Motor neuron (in vitro differentiated cells): ENCODE measurements at places on chromosomes 12 and 14. TPM values are rescaled to one million over a fixed set of nuclear protein-coding genes. Genes with fewer than 3 reads are reported as not detected.
A peak's percentile ranks its signal among the peaks of the same experiment; 100 is the strongest.

DNA sequence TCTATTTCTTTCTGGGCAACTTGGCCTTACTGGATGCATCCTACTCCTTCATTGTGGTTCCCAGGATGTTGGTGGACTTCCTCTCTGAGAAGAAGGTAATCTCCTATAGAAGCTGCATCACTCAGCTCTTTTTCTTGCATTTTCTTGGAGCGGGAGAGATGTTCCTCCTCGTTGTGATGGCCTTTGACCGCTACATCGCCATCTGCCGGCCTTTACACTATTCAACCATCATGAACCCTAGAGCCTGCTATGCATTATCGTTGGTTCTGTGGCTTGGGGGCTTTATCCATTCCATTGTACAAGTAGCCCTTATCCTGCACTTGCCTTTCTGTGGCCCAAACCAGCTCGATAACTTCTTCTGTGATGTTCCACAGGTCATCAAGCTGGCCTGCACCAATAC lies 5.3 kb downstream of the OR4N5 start:
- ATAC-seq = no peak

GRCh38 chr12:5203274-5203673 lies 159.6 kb downstream of the KCNA5 start:
- no peak for ATAC-seq

GRCh38 chr12:57236925-57237595 lies 7.5 kb downstream of the SHMT2 start:
- no peak for ATAC-seq

- no peak for ATAC-seq
Measured at GRCh38 chr12:19191563-19191962, 62.0 kb downstream of the PLEKHA5 start.

GRCh38 chr14:78617735-78618134 lies 447.6 kb downstream of the NRXN3 start:
- ATAC-seq = no peak

Gene PRB2
- total RNA-seq = not detected in 2 replicates

Gene AMN
- 0.23 and 0.73 TPM in 2 replicates for total RNA-seq

DNA sequence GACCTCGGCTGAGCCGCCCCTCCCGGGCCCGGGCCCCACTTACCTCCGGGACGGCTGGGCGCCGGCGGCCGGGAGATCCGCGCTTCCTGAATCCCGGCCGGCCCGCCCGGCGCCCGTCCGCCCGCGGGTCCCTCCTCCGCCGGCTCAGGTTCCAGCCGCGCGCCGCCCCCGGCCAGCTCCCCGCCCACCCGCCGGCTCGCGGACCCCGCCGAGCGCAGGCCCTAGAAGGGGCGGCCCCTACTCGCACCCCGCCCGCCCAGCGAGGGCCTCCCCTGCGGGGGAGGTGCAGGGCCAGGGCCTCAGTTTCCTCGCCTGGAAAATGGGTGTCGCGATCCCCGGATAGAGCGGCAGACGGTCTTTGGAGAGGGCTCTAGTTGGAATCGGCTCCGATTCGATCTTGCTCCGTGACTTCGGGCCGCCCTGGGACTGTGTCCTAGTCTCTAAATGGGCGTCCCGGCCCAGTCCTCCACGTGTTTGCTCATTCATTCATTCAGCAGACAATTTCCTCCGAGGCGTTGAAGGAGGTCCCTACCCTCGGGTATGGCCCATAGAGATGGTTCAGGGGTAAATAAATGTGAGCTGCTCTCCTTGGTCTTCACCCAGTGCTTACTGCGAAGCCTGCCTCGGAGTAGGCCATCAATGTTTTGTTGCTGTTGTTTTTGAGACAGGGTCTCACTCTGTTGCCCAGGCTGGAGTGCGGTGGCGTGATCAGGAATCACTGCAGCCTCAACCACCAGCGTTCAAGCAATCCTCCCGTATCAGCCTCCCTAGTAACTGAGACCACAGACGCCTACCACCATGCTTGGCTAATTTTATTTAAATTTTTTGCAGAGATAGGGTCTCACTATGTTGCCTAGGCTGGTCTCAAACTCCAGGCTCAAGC lies at the start of gene TRPV4:
TRPV4 (minus strand) TSS at position 92 of the 883 bp plus-strand sequence. CDS start 18,602 bp downstream, outside the sequence.
- no peak for ATAC-seq

DNA sequence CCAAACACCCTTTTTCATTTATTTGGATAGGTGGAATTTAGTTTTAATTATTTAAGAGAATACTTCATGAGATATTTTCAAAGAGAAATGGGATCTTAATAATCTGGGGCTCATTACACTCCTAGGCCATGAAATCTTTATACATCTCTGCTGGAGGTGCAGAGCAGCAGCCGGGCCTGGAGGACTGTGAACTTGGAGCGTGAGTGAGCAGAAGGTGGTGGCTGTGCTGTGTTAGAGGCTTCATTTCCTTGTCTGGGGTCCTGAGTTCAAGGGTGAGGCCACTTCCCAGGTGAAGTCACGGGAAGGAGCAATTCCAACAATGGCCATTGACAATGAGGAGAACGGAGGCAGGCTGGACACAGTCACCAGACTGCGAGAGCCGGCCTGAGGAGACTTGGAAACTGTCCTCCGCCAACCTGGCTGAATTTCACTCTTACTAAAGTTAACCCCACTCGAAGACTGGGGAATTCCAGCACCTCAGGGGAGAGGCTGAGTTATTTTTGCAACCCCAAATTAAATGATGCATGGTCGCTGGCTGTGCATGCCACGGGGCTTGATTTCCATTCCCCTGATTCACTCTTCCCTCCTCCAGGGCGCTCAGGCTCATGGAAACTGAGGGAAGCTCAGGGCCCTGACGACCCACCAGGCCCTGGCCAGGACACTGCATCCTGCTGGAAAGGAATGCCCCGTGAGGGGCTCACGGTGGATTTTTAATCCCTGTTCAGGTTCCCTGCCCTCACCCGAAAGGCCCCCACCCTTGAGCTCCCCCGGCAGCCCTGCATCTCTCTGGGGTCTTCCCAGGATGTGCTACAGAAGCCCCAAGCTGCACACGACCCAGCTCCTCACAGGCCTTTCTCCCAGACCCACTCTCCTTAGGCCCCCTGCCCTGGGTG lies 22.6 kb upstream of the TRAF3 start:
- ATAC-seq = no peak

Gene GLS2
- total RNA-seq = 1.8 and 2.1 TPM in 2 replicates

Gene TCL1B
- 0.23 TPM in 1 of 2 replicates, not detected in the other for total RNA-seq

DNA sequence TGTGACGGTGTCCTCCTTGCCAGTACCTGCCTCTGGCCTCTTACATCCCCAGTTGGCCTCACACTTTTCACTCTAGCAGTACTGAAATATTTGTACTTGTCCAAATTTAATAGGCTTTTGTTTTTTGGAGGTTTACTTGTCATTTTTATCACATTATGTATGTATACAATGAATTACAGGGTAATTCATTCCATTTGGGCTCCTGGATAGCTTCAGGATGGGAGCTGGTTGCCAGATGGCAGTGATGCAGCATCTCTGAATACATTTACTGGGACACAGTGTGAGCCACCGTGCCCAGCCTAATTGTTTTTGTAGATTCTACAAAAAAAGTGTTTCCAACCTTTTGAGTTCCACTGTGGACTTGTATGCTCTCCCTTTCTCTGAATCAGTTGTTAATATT lies 13.4 kb downstream of the CCDC77 start:
- ATAC-seq = peak; percentile 45

- peak; percentile 53 for ATAC-seq
Measured at GRCh38 chr12:46402451-46402850, 29.9 kb upstream of the SLC38A2 start.

DNA sequence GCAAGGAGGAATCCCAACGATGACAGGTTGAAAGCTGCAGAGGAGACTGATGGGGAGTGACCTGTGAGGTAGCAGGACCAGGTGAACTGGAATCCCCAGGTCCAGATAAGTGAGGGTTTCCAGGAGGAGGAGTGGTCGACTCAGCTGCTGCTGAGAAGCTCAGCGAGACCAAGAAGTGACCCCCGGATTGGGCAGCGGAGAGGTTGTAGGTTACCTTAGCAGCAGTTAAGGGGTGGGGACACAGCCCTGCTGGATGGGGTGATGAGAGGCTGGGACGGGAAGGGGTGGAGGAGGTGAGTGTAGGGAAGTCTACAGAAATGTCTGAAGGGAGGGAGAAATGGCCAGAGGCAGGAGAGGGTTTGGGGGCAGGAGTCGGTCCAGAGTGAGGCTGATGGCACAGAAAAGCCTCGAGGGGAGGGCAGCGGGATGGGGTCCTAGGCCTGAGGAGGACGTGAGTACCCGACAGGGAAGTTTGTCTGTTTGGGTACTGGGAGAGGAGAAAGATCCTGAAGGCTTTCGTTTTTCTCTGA lies 2.6 kb upstream of the RCOR1 start:
- ATAC-seq = no peak

DNA sequence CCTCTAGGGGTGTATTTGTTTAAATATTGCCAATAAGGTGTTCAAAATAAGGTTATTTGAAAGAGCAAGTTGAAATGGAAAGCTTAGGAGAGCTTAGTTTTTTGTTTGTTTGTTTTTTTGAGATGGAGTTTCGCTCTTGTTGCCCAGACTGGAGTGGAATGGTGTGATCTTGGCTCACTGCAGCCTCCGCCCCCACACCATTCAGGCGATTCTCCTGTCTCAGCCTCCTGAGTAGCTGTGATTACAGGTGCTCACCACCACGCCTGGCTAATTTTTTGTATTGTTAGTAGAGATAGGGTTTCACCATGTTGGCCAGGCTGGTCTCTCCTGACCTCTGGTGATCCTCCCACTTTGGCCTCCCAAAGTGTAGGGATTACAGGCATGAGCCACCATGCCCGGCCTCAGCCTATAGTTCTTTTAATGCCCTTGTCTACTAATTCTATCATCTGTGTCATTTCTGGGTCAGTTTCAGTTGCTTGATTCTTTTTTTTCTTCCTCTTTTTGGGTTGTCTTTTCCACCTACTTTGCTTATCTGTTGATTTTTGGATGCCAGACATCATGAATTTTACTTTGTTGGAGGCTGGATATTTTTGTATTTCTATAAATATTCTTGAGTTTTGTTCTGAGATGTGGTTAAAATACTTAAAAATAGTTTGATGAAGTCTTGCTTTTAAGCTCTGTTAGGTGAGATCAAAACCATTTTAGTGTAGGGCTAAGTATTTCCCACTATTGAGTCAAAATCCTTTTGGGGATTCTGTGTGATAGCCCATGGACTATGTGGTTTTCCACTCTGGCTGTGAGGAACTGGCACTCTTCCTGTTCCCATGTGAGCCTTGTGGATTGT lies 18.7 kb downstream of the RCOR1 start:
- no peak for ATAC-seq

GRCh38 chr12:102438047-102438826 lies 42.1 kb downstream of the IGF1 start:
- peak; percentile 57 for ATAC-seq

DNA sequence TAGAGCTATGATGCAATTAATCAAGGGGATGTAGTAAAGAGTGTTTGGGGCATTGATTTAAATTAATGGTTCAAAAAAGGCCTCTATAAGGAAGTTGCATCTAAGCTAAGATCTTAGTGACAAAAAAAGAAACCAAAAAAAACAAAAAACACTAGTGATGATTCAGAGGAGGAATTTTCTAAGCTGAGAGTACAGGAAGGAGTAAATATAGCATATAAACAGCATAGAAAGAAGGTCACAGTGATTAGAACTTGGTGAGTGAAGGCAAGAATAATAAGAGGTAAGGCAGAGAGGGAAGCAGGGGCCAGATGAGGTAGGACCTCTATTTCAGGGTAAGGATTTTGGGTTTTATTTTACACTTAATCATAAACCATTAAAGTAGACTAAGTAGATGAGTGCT lies 48.0 kb upstream of the PDZRN4 start:
- ATAC-seq = no peak

Gene NELL2
- total RNA-seq = 62.6 and 66.5 TPM in 2 replicates

Gene MLH3
- total RNA-seq = 19.4 and 22.6 TPM in 2 replicates

- no peak for ATAC-seq
Measured at GRCh38 chr14:76902591-76902990, 76.4 kb downstream of the LRRC74A start.

Gene CFAP73
- total RNA-seq = 0.22 and 0.38 TPM in 2 replicates

Gene KRT80
- total RNA-seq = 0.14 and 0.26 TPM in 2 replicates

DNA sequence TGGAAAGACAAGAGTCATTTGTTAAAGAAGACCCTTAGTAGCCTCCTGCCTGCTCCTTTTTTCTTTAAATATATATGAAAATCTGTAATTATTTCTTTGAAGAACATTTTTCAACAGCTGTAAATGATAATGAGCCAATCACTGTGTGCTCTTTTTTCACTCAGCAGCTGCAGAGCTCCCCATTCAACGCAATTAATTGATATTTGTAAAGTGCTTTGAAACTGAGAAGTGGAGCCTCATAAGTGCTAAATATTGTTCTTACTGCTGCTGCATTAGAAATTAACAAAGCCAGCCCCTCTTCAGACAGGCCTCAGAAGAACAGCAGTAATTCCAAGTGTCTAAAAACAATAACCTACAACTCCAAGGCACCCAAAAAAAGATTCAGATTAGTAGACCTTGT lies 224.3 kb downstream of the GXYLT1 start:
- no peak for ATAC-seq

GRCh38 chr12:123389560-123390351 lies 5.8 kb downstream of the KMT5A start:
- ATAC-seq = peak; percentile 28

Gene KIF5A
- 3.1 and 3.7 TPM in 2 replicates for total RNA-seq

Gene TBPL2
- total RNA-seq = not detected in 2 replicates

Gene ADAM21
- 1.5 and 1.8 TPM in 2 replicates for total RNA-seq

Gene SPATS2
- total RNA-seq = 24.5 and 26.2 TPM in 2 replicates

DNA sequence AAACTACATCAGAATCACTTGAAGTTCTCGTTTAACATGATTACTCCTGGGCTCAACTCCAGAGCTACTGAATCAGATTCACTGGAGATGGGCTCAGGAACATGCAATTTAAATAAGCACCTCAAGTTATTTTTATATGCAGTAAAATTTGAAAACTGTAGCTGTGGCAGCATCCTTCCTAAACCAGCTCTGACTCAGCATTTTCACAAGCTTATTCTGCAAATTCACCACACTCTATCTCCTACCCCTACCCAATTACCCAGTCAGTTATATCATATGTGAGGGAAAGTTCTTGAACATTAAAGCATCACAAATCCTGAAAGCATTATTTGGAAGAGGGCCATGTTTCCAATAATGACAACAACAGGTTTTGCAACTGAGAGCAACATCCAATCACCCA lies 24.2 kb upstream of the LRRC9 start:
- no peak for ATAC-seq

- no peak for ATAC-seq
Measured at GRCh38 chr12:9856151-9856550, 13.0 kb downstream of the CLEC2B start.
